ENCODE measurements at places on chromosomes 2 and 18.

DNA sequence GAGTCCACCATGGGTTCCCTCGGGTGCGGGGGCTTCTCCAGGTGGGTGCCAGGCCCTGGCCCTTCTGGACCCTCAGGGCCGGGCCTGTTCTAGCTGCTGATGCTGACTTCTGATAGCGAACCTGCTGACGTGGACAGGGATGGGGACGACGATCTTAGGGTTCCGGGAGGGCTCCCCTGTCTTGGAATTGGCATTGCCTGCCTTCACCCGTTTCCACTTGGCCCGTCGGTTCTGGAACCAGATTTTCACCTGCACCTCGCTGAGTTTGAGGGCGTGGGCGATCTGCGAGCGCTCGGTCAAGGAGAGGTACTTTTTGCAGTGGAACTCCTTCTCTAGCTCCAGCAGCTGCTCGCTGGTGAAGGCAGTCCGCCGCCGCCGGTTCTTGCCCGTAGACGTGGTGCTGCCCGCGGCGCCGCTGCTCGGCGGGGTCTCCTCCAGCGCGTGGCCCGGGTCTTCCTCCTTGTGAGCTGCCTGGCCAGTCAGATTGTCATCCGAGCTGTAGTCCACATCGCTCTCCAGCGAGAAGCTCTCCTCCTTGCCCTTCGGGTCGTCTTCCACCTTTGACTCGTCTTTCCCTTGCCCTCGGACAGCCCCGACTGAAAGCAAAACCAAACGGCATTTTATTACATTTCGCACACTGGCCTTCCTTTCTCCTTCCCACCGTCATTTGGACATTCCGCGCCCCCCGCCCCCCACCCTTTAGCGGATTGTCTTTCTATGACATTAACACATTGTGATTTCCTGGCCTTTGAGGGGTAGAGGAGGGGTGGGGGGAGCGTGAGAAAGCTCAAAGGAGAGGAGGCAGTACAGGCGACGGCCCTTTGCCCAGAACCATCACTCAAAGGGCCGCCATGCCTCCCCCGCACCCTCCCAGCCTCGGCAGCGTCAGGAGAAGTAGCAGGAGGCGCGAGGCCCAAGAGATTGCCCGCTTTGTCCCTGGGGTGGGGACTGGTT, 2.1 kb downstream of the GBX2 start:
- DNase-seq: no peak

DNA sequence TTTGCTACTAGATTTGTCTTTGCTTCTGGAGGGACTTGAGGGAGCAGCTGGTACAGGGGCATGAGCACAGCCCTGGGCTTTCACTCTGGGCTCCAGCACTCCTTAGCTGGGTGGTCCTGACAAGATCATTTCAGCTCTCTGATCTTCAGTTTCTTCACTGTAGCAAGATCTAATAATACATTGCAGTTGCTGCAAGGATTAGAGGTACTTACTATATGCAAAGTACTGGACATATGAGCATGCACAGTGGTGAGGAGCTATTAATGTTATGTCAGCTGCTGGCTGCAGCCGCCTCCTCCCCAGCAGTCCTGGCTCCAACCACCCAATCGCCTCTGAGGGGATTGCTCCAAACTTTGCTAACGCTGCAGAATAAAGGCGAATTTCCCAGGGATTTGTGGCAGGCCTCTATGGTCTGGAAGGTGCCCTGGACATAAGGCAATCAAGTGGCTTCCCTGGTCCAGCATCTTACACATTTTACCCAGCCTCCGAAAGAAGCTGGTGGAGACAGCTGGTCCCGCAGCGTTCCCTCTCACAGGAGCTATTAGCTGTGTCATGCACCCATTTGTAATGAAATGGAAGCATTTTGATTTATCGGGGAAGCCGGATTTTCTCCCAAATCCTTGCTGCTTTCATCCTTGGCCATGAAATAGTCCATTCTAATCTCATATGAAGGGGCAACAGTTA, 96.7 kb downstream of the RHOB start:
- no peak for DNase-seq

DNA sequence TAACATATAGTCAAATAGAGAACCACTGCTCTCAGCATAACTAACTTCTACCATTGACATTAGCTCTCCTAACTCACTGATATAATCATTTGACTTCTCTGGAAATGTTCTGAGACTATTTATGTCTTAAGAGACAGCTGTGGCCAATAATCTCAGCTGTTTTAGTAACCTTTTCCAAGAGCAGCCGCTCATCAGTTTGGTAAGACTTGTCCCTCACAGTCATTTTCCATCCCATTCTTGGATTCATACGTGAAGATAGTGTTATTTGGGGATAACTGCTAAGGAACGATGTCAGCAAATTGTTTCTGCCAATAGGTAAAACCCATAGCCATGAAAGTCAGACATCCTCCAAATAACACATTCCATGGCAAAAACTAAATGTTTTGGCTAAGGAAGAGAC, 127.8 kb downstream of the LNPK start:
- DNase-seq: no peak

GRCh38 chr2:7196883-7197282, 279.7 kb downstream of the RNF144A start:
- no peak for DNase-seq
